ENCODE measurements at places on chromosomes 13 and 19.

DNA sequence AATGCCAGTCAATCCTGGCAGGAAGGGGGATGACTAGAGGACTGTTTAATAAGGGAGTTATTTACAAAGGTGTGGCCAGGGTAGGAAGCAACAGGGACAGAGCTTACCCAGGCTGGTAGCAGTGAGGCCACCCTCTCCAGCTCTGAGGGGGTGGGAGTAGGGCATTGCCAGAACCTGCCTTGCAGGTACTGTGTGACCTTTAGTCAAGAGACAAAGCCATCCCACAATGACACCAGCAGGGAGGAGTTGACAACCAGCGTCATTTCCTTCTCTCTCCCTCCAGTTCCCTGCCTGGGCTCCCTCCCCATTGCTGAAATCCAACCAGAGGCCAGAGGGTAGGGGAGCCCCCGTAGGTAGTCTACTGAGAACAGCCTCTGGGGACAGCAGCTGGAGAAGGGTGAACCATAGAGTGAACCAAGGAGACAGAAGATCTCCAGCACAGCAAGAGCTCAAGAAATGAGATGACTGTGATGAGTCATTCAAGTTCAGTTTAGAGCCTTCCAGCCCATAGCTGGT, 33.3 kb upstream of the SPATA13 start:
- peak; percentile 22 for DNase-seq

GRCh38 chr13:107969546-107969945, 245.8 kb downstream of the LIG4 start:
- no peak for DNase-seq

DNA sequence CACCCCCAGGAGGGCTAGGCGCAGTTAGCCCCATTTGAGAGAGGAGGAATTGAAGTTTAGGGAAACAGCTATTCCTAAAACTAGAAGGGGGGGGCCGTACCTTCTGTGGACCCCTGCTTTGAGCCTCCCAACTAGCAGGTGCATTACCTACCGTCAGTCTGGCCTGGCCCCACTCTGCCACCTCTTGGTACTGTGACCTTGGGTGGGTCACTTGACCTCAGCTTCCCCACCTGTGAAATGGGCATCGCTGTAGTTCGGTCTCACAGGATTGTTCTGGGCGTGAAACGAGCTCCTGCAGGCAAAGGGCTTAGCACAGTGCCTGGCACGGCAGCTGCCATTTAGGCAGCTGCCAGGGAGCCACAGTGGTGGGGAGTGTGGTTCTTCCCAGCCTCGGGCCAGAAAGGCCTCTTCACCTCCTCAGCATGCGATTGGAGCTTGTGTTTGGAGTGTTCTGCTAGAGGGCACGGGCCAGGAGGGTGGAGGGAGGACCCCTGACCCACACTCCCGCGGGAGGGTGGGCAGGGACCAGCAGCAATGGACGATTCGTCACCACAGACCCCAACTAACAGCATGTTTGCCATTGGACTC, 32.0 kb downstream of the CAPN12 start:
- DNase-seq, result no peak

- peak; percentile 86 for DNase-seq
Observed at GRCh38 chr19:15280915-15281683, 48.9 kb upstream of the EPHX3 start.

- peak; percentile 72 for DNase-seq
Observed at GRCh38 chr19:16836115-16837034, 7.2 kb downstream of the SIN3B start.

DNA sequence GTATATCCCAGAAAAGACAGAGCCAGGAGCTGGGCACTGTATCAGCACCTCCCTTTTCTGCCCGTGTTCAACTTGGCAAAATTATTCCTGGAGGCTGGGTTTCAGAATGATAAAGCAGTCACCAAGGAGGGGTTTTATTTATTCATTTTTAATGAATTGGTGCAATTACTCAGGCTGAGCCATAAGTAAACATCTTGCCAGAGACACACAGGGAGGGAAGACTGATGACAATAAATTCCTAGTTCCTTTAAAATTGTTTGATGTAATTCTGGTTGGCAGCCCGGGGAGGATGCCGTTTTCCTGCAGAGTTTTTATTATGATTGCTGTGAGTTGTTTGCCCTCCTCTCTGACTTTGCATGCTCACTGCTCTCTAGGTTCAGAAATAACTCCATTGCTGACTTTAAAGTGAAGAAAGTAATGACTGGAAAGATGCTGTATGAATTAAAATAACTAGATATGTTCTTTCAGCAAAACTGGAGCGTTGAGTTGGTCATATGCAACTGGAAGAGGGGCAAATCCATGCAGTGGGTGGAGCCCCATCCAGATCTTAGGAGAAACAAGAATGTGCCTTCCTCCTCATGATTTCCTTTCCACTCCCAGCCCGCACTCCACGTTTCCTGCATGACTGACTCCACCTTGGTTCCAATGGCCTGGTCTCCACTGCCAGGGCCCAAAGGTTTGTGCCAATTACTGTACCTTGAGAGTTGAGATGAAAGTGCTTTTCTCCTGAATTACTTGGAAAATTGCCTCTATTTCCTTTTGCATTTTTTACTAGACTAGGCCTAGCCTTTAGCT, 182.1 kb downstream of the RFC3 start:
- no peak for DNase-seq

- no peak for DNase-seq
Observed at GRCh38 chr19:8703223-8703622, 4.6 kb upstream of the ACTL9 start.

- DNase-seq, result no peak
Observed at GRCh38 chr13:113746143-113746525, 12.9 kb upstream of the TMEM255B start.

- no peak for DNase-seq
Observed at GRCh38 chr19:21221693-21222092, 79.9 kb downstream of the ZNF431 start.

- no peak for DNase-seq
Observed at GRCh38 chr19:29489172-29489951, 36.4 kb upstream of the VSTM2B start.

DNA sequence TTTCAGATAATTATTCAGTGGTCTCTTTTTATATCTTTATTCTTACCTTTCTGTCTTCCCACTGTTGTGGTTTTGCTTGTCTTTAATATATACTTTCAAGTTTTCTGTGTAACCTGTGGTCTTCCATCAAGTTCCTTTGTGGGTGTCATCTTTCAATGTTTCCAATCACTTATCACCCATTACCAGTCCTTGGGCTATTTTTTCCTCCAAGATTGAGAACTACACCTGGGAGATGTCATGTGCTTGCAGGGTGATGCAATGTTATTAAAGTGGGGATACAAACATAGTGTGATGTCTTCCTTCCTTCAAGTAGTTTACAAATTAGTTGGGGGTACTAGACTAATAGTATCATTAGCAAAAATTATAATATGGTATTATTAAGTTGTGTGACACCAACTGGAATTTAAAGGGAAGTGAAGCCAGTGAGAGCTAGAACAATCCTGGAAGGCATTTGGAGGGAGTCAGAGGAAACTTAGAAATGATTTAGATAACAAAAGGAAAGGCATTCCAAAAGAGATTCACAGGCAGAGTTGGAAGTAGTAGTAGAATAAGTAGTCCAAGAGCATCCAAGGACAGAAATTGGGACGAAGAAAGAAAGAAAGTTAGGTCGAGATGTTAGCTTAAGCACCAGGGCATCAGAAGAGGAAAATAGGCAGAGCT, 3.4 kb downstream of the FNDC3A start:
- no peak for DNase-seq
